ENCODE measurements at places on chromosomes 4 and X.

DNA sequence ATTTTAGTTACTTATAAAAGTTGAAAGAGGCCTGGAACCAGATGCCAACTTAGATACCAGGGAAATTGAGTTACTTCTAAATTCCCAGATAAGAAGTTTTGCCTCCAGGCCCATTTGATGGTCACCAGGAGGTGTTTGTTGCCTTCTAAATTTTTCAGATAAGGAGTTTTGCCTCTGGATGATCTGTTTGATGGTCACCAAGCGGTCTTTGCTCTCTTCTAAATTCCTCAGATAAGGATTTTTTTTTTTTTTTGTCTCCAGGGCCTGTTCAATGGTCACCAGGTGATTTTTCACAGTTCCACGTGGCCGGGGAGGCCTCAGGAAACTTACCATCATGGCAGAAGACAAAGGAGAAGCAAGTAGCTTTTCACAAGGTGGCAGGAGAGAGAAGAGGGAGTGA lies 66.5 kb downstream of the FAM9B start:
- DNase-seq: no peak

DNA sequence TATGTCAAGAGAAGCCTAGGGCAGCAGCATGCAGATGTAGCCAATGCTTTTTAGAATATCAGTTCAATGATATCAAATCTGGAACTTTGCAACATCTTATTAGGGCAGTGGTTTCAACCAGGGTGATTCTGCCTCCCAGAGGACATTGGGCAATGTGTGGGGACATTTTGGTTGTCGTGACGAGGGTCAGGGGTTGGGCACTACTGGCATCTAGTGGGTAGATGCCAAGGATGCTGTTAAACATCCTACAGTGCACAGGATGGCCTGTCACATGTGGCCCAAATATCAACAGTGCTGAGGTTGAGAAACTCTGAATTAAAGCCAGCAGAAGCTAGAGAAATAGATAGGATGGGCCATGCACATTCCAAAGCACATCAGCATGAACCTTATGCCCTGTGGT lies 152.3 kb downstream of the AMELX start:
- no peak for DNase-seq

DNA sequence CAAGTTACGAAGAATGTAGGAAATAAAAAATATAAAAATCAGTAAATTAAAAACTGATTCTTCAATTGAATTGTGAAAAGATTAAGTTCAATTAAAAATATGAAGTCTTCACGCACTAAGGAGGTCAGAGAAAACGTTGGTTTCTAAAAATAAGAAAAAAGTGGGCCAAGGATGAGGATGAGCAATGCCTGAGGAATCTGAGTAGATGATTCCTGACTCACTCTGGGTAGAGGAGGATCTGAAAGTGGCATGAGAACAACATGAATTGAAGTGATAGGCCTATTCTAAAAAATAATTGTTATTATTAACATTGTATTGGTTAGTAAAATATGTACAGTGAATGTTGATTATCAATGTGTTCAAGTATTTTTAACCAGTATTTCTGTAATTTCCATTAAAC lies 444.2 kb downstream of the GRIA2 start:
- no peak for DNase-seq

- no peak for DNase-seq
These were observed 1102.1 kb upstream of the LCORL start for GRCh38 chr4:19123681-19124080.

- no peak for DNase-seq
These were observed 77.6 kb downstream of the AFF1 start for GRCh38 chr4:87012265-87012953.

- DNase-seq: no peak
These were observed 222.6 kb upstream of the PPARGC1A start for GRCh38 chr4:24112466-24112865.

DNA sequence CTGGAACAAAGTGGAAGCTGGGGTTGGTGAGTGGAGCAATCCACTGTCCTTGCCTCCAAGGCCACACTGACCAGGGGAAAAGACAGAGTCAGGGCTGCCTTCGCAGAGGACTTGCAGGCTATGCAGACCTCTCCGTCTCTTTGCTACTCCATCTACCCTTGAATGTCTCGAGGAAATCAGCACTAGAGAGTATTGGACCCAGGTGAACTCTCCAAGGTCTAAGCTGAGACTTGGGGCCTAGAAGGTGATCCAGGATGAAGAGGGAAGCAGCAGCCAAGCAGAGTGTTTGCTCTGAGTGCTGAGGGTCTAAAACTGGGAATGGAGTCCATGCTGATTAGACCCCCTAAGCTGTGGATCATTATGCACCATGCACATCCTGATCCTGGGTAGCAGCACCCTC lies 54.5 kb downstream of the ANXA3 start:
- no peak for DNase-seq

- DNase-seq: no peak
These were observed 70.4 kb downstream of the BEX3 start for GRCh38 chrX:103446665-103447302.

GRCh38 chr4:76035799-76036380 lies at the start of gene CXCL11:
Gene CXCL11 (minus strand): TSS chr4:76036070. CDS start chr4:76035987, 83 bp downstream.
- no peak for DNase-seq

- no peak for DNase-seq
These were observed 26.9 kb downstream of the AFF1 start for GRCh38 chr4:86961605-86962295.

GRCh38 chrX:78653118-78653822 lies 5.9 kb downstream of the RTL3 start:
- no peak for DNase-seq

DNA sequence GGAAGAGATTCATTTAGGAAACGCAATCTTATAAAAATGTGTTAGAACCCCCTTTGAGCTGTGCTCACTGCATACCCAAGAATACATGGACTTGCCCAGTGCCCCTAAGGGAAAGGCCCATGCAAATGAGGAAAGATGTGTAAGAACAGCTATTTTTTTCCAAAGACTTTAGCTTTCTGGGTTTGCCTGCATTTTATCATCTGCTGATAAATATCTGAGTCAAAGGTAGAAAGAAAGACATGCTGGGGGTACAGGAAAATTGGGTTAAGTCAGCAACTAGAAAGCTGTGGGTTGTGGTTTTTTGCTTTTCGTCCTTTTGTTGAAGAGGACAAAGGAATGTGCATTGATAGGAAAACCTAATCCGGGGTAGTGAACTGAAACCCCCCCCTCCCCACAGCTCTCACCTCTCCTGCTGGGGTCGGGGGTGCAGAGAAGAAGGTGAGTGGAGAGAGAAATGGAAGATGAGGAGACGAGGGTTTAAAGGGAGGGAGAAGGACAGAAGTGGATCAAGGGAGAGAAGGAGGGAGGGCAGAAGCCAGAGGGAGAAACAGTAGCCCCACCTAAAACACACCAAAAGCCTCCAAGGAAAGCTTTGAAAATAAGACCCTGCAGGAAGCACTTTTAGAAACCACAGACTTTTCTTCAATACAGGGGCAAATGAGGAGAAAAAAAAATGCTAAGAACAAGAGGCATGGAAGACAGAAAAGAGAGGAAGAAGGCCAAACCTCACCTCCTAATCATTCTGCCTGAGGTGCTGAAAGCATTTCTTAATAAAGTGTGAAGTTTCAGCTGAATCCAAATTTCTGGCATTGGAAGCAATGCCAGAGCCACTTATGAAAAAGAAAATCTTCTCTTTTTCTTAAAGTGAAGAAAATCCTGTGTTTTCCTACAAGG lies 49.3 kb downstream of the KDR start:
- DNase-seq: no peak

GRCh38 chr4:129352480-129352879 lies 256.5 kb downstream of the C4orf33 start:
- no peak for DNase-seq

DNA sequence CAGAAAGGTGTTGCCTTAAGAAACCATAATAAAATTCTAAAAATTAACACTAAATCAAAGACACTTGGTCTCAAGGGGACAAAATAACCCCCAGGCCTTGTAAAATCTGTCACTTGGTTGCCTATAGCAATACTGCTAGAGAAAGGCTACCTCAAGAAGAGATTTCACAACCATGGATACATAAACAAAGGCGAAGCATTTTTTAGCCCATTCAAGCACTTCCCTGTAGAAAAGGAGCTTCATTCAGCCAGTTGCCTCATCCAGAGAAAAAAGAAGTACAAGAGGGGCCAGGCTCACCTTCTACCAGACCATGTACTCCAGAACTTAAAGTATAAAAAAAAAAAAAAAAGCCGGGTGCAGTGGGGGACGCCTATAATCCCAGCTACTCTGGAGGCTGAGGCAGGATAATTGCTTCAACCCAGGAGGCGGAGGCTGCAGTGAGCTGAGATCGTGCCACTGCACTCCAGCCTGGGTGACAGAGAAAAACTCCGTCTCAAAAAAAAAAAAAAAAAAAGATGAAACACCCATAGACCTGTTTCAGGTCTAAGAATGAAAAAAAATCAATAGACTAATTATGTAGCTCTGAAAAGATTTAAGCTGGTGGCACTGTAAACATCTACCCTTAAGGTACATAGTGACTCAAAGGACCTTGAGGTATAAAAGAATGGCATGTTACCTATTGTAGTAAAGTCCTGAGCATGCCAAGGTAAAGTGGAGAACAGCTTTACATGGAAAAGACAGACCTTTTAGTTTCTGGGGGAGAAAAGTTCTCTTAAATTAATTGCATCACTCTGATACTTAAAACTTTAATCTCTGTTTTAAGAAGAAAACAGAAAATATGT lies 18.0 kb downstream of the RUFY3 start:
- DNase-seq: no peak

DNA sequence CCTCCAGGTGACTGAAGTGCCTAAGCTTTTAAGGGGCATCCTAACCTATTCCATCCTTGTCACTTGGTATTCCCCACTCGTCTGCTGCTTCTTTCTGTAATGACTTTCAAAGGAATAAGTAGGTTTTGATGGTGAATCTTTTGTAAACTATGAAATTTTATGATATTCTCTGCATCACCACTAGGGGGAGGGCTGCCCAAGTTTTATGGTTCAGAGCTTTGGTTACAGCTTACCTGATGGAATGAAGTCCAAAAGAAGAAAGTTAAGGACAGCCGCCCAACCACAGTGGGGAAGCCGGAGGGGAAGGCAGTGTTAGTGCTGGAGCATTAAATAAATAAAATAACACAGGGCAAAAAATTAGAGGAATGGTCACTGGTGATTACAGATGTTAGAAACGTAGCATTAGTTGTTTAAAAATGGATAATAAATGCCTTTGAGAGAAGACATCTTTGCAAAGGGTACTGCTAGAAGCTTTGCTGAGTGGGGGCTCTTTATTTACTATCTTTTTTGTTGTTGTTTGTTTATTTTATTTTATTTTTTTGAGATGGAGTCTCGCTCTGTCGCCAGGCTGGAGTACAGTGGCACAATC lies 204.9 kb downstream of the GBA3 start:
- DNase-seq: no peak

GRCh38 chr4:129490516-129490915 lies 394.6 kb downstream of the C4orf33 start:
- DNase-seq: no peak

DNA sequence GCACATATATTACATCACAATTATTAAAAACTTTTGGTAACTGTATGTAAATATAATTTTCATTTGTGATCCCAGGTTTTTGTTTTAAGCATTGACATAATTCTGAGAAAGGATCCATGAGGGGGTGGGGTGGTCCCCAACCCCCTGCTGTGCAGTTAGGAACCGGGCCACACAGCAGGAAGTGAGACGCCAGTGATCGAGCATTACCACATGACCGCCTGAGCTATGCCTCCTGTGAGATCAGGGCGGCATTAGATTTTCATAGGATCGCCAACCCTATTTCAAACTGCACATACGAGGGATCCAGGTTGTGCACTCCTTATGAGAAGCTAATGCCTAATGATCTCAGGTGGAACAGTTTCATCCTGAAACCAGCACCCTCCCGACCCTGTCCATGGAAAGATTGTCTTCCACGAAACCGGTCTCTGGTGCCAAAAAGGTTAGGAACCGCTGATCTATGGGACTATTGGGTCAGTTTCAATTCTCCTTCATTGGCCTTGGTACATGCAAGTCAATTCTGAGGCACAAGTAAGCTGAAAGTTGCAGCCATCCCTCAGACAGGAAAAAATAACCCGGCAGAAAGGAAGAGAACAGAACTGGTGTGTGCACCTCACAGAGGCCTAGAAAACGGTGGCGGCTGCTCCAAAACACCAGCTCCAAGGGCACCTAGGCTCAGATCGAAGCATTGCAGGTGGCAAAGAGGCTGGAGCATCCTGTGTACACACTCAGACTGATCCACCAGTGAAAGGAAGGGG lies 7.0 kb upstream of the TMSB4X start:
- DNase-seq: no peak

- DNase-seq: no peak
These were observed 75.1 kb upstream of the SLC7A11 start for GRCh38 chr4:138317175-138317748.

GRCh38 chr4:140395668-140396067 lies 22.2 kb downstream of the SCOC start:
- DNase-seq: no peak

DNA sequence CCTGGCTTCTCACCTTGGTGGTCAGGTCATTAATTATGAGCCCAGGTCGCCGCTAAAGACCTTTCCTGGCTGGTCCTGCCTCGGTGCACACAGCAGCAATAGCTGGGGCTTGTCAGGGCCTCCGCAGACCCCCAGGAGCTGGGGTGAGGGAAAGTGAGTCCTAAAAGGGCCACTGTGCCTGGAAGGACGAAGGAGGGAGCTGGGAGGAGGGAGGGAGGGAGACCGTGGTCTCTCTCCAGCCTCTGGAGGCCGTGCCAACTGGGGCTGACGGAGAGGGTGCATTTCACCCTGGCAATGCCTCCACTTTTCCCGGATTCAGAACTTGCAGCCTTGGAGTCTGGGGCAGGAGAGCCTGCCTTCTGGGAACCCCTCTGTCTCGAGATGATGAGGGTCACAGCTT lies 60.4 kb downstream of the CRLF2 start:
- no peak for DNase-seq

- no peak for DNase-seq
These were observed 4.8 kb downstream of the USP38 start for GRCh38 chr4:143189528-143189927.
